Hepatic stellate cell (primary cell): ENCODE measurements at places on chromosomes 2 and 18.
A peak's percentile ranks its signal among the peaks of the same experiment; 100 is the strongest.

GRCh38 chr2:44981714-44982108 is 27.5 kb downstream of the SIX2 start:
- peak; percentile 81 for DNase-seq

DNA sequence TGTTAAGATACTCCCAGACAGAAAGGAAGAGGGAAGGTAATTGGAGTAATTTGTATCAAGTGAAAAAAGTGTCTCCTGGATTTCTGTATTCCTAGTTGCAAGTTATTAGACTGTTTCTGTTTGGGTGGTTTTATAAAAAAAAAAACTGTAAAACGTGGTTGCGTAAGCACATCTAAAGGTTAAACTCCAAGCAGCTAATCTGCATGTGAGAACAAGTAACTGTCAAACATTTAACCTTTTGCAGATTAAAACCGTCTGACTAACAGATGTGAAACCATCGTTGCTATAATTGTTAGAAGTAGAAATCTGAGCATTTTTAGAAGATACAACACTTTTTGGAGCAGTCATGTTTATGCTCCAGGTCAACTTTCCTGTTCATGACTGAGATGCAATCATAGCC is 72.3 kb downstream of the AFF3 start:
- no peak for DNase-seq

GRCh38 chr2:85273738-85274731 is 53.8 kb downstream of the TGOLN2 start:
- peak; percentile 57 for DNase-seq

- DNase-seq = no peak
Observed at GRCh38 chr2:233942731-233943130, 25.6 kb downstream of the TRPM8 start.

GRCh38 chr2:45227347-45227746 is 218.1 kb upstream of the SIX2 start:
- no peak for DNase-seq
